A549 treated with DMSO at 1 μM for 4 hours (cell line): ENCODE measurements at places on chromosomes 7 and 10. TPM values are rescaled to one million over a fixed set of nuclear protein-coding genes. Genes with fewer than 3 reads are reported as not detected.

Gene LRIT1
- not detected in 5 replicates for total RNA-seq

Gene EPHA1
- 0.27 TPM in 1 of 5 replicates, not detected in the others for total RNA-seq

Gene ZNF438
- total RNA-seq, result 1.6 to 2.0 TPM (median 2.0 TPM) in 5 replicates

Gene ZNF107
- 2.3 to 4.0 TPM (median 3.0 TPM) in 5 replicates for total RNA-seq

Gene ZNF804B
- not detected in 5 replicates for total RNA-seq

Gene KCNIP2
- total RNA-seq, result 0.69 to 1.2 TPM (median 0.89 TPM) in 5 replicates

Gene SCIN
- total RNA-seq, result 0.36 to 0.70 TPM (median 0.45 TPM) in 5 replicates

Gene MAT1A
- total RNA-seq, result 0.11 TPM in 1 of 5 replicates, not detected in the others

Gene SYPL1
- 83.2 to 105 TPM (median 94.0 TPM) in 5 replicates for total RNA-seq

Gene SLC25A28
- total RNA-seq, result 27.6 to 30.4 TPM (median 29.2 TPM) in 5 replicates

Gene HOXA1
- total RNA-seq, result 2.3 to 4.4 TPM (median 3.6 TPM) in 5 replicates

Gene LAMB4
- 0.19 to 0.51 TPM (median 0.25 TPM) in 5 replicates for total RNA-seq

Gene HABP2
- 0.03 to 0.13 TPM (median 0.08 TPM) in 4 of 5 replicates, not detected in the other for total RNA-seq

Gene PILRA
- total RNA-seq, result 3.4 to 5.8 TPM (median 5.2 TPM) in 5 replicates

Gene TMEM229A
- total RNA-seq, result not detected in 5 replicates

Gene CYP3A4
- not detected in 5 replicates for total RNA-seq

Gene INHBA
- total RNA-seq, result 0.78 to 1.7 TPM (median 1.3 TPM) in 5 replicates

Gene ARMC10
- total RNA-seq, result 26.7 to 43.6 TPM (median 39.2 TPM) in 5 replicates

Gene TAS2R41
- not detected in 5 replicates for total RNA-seq

Gene FEZF1
- not detected in 5 replicates for total RNA-seq

Gene ADIRF
- total RNA-seq, result 0.17 TPM in 1 of 5 replicates, not detected in the others
